Sigmoid colon (tissue), 7 donors: ENCODE measurements at places on chromosomes 4 and X.

DNA sequence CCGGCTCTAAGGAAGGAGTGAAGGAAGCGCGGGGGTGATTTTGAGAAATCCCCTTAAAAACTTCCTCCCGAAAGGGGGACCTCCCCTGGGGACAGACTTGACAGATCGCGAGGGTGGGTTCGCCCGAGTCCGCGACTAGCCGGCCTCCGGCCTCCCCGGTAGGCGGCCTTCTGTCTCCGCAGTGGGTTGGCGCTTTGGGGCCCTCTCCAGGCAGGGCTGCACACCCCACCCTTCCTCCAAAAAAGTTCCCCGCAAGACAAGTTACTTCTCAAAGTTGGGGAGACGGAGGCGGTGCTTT lies 24.8 kb downstream of the HOPX start:
- no peaks in the 10 kb centered on the region for H3K36me3 ChIP-seq
- no peak for DNase-seq
- peak overlapping the region; percentile 85 for H3K27ac ChIP-seq
- H3K27me3 ChIP-seq = peaks cover 7% of the 10 kb centered on the region
- peaks cover 56% of the 10 kb centered on the region for H3K4me1 ChIP-seq
- H3K4me3 ChIP-seq = peak overlapping the region; percentile 48

DNA sequence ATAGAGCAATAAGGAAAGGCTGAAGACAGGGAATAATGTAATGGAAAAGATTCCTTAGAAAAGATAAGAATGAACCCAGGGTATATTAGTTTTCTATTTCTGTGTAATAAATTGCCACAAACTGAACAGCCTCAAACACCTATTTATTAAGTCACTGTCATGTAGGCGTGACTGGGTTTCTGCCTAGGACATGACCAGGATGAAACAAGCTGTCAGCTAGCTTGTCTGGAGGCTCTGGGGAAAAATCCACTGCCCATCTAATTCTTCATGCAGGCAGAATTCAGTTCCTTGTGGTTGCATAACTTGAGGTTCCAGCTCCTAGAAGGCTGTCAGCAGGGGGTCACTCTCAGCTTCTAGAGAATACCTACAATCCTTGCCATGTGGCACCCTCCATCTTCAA lies 277.7 kb downstream of the TMA16 start:
- H3K4me3 ChIP-seq = no peak overlapping the region
- no peaks in the 10 kb centered on the region for H3K36me3 ChIP-seq
- H3K27me3 ChIP-seq = no peaks in the 10 kb centered on the region
- H3K27ac ChIP-seq = no peak overlapping the region

- no peak for DNase-seq
- no peaks in the 10 kb centered on the region for H3K36me3 ChIP-seq
- no peak overlapping the region for H3K4me3 ChIP-seq
- no peaks in the 10 kb centered on the region for H3K27me3 ChIP-seq
Measured at GRCh38 chr4:106165351-106166010, 150.5 kb downstream of the TBCK start.

GRCh38 chr4:4407299-4408131 lies 20.6 kb downstream of the NSG1 start:
- no peak for DNase-seq
- peaks cover 7% of the 10 kb centered on the region for H3K27me3 ChIP-seq
- H3K27ac ChIP-seq = no peak overlapping the region

DNA sequence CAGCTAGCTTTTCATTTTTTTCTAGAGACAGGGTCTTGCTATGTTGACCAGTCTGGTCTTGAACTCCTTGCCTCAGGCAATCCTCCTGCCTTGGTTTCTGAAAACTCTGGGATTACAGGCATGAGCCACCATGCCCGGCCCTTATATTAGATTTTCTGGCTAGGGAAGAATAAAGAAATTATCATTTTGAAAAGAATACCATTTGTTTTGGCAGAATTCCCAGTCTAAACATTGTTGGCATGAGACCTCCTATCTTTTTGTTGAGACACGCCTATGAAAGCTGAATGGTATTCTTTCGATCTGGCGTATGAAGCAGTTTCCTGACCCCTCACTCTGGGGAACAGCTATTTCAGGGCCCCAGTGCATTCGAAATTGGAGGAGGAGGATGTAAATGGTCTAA lies 107.0 kb downstream of the REPS2 start:
- no peak overlapping the region for H3K4me3 ChIP-seq
- H3K27ac ChIP-seq = no peak overlapping the region
- H3K4me1 ChIP-seq = no peaks in the 10 kb centered on the region
- H3K36me3 ChIP-seq = no peaks in the 10 kb centered on the region
- no peaks in the 10 kb centered on the region for H3K27me3 ChIP-seq
- no peak for DNase-seq

GRCh38 chrX:149205937-149206336 lies 299.2 kb downstream of the IDS start:
- no peak overlapping the region for H3K27ac ChIP-seq
- DNase-seq = no peak
- H3K36me3 ChIP-seq = no peaks in the 10 kb centered on the region
- no peaks in the 10 kb centered on the region for H3K4me1 ChIP-seq
- H3K27me3 ChIP-seq = no peaks in the 10 kb centered on the region

- H3K4me3 ChIP-seq = peak within 1 kb of the TSS; percentile 62
- DNase-seq = peak; percentile 90
- H3K36me3 ChIP-seq = peaks cover 4% of the 10 kb centered on the region
- H3K27ac ChIP-seq = peak within 1 kb of the TSS; percentile 86
Measured at GRCh38 chrX:101550362-101550750, at the start of gene ARMCX1. ARMCX1 (plus strand) TSS chrX:101550547; CDS start chrX:101552931, 2,384 bp downstream.

DNA sequence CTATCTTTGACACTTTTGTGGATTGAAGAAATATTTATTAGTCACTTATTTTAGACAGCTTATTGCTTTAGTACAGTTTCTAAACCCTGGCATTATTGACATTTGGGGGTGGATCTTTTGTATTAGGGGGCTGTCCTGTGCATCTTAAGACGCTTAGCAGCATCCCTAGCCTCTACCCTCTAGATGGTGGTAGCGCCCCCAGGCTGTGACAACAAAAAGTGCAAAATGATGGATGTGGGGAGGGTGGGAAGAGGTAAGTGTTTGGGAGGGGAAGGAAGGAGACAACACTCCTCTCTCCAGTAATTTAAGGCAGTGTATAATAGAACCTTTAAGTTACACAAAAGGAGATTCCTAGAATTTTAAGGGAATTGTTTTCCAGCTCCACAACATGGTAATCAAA lies 1210.6 kb downstream of the C4orf33 start:
- no peaks in the 10 kb centered on the region for H3K4me1 ChIP-seq
- H3K4me3 ChIP-seq = no peak overlapping the region
- H3K27ac ChIP-seq = no peak overlapping the region
- no peak for DNase-seq
